ENCODE measurements at places on chromosomes 12 and 14. TPM values are rescaled to one million over a fixed set of nuclear protein-coding genes. Genes with fewer than 3 reads are reported as not detected.

Gene STX2
- 42.8 TPM for total RNA-seq

Gene BBOF1
- total RNA-seq, result 1.6 TPM

Gene AGAP2
- 0.28 TPM for total RNA-seq

Gene RPGRIP1
- not detected for total RNA-seq

Gene HOXC9
- total RNA-seq, result not detected

Gene EGLN3
- 0.28 TPM for total RNA-seq

Gene CMA1
- total RNA-seq, result not detected

Gene DNAH10
- total RNA-seq, result 0.28 TPM

Gene PLEKHG7
- under 0.01 TPM for total RNA-seq

Gene MARS1
- 127 TPM for total RNA-seq

Gene SERPINA3
- under 0.01 TPM for total RNA-seq

Gene SLC25A47
- not detected for total RNA-seq

Gene SLC7A8
- total RNA-seq, result not detected

Gene ARPC3
- 234 TPM for total RNA-seq

Gene ADAM21
- 0.36 TPM for total RNA-seq

Gene AEBP2
- 21.7 TPM for total RNA-seq

Gene PTPRO
- total RNA-seq, result 0.18 TPM

Gene PTHLH
- total RNA-seq, result 0.83 TPM

Gene CLEC1B
- total RNA-seq, result not detected

Gene LTB4R
- 0.18 TPM for total RNA-seq

Gene MUCL1
- not detected for total RNA-seq

Gene COX8C
- total RNA-seq, result not detected

Gene GALNT16
- 0.28 TPM for total RNA-seq

Gene BCL2L2
- total RNA-seq, result 16.9 TPM

Gene C12orf56
- not detected for total RNA-seq

Gene RAB15
- total RNA-seq, result 3.3 TPM

Gene DPPA3
- not detected for total RNA-seq

Gene LRRC10
- total RNA-seq, result not detected

Gene DUSP6
- total RNA-seq, result 70.1 TPM

Gene VRTN
- total RNA-seq, result not detected

Gene CFAP54
- total RNA-seq, result 0.18 TPM

Gene C12orf60
- total RNA-seq, result 1.1 TPM

Gene GPRC5A
- 49.7 TPM for total RNA-seq

Gene SBNO1
- total RNA-seq, result 43.0 TPM

Gene SIX6
- not detected for total RNA-seq

Gene CCDC184
- 0.18 TPM for total RNA-seq

Gene KCNA1
- total RNA-seq, result not detected

Gene KRT7
- total RNA-seq, result 0.54 TPM

Gene SLC22A17
- 6.4 TPM for total RNA-seq

Gene SMIM41
- not detected for total RNA-seq

Gene KLRD1
- under 0.01 TPM for total RNA-seq

Gene ALDH1L2
- total RNA-seq, result 22.8 TPM

Gene VWF
- under 0.01 TPM for total RNA-seq

Gene CHGA
- total RNA-seq, result not detected

Gene PRICKLE1
- 21.3 TPM for total RNA-seq

Gene CKAP4
- total RNA-seq, result 113 TPM

Gene OR4K1
- not detected for total RNA-seq

Gene RBP5
- total RNA-seq, result not detected

Gene KRT82
- not detected for total RNA-seq

Gene OR4K5
- not detected for total RNA-seq

Gene MORN3
- 0.18 TPM for total RNA-seq

Gene PELI2
- 31.7 TPM for total RNA-seq
